CD8-positive, alpha-beta memory T cell (primary cell): ENCODE measurements at places on chromosomes 12 and 14.

- no peak for DNase-seq
Measured at GRCh38 chr14:75751296-75751695, 90.2 kb downstream of the TTLL5 start.

DNA sequence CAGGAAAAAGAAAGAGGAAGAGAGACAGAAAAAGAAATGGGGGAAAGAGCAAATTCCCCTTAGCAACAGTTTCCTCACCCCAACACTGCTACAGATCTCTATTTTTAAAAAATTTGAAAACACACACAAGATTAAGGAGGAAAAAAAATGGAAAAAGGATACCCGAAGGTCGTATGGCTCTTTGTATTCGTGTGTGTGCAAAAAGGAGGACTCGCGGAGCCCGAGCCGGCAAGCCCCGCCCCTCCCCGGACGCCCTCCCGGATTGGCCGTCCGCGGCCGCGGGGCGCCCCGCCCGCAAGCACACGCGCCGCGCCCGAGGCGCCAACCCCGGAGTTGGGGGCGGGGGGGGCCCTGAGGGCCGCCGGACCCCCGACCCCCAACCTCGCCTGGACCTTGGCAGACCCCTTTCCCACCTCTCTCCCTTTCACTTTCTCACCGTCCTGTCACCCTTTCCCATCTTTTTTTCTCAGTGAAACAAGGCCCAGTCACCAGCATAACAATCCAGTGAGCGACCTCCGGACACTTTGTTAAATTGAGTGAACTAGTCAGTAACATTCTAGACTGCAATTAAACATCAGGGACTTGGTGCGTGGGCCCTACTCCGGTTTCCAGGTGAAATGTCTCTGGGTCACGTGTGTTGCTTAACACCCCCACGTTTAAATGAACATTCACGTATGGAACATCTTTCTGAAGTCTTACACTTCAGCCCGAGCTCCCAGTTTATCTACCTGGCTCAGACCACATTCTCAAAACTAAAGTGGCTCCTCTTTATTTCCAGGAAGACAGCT lies at the start of gene C14orf93:
Gene C14orf93 (minus strand): TSS at position 205 of the 788 bp plus-strand sequence. CDS start 11,120 bp downstream, outside the sequence.
- DNase-seq = peak; percentile 84

- DNase-seq = no peak
Measured at GRCh38 chr12:53486736-53487487, 12.3 kb downstream of the MAP3K12 start.

GRCh38 chr12:65195387-65196055 lies 26.1 kb downstream of the LEMD3 start:
- DNase-seq = no peak

DNA sequence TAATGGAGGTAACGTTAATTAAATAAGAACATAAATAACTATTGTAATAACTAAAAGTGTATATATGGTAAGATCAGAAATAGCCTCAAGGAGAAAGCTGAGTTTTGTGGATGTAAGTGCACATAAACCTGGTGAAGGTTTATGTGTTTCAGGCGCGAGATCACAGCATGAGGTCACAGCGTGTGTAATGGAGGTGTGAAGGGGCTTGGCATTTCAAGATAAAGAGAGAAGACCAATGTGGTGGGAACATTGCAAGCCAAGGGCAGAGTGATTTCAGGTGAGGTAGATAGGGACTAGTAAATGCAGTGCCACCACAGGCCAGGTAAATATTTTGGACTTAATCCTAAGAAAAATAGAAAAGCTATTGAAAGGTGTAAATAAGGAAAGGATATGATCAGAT lies 21.7 kb upstream of the KICS2 start:
- no peak for DNase-seq

GRCh38 chr14:68320495-68320894 lies 472.4 kb downstream of the ZFP36L1 start:
- no peak for DNase-seq

DNA sequence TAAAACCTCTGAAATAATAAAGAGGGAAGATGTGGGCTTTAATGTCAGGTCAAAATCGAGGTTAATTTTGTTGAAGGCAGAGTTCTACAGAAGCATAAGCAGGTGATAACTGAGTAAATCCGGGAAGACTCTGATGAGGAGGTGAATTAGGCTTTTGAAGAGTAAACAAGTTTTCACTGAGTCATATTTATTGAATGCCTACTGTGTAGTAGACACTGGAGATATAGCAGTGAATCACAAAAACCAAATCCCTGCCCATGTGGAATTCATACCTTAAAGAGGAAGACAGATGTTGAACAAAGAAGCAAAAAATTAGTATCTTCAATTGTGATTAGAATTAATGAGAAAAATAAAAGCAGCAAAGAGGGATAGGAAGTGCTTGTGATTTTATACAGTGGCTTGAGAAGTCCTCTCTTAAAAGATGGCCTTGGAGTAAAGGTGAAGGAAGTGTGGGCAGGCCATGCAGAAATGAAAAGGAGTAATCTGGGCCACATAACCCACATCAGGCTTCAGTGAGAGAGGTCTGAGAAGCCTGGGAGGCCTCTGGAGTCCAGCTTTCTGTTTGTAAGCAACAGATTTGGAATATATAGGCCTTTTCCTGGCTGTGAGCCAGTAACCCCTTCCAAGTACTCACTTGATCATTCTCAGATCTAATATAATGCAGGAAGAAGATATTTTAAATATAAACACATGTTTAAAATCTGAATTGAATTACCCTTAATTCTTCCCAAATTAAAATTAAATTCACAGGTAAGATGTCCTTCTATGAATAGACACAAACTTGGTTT lies 46.7 kb downstream of the BHLHE41 start:
- no peak for DNase-seq

DNA sequence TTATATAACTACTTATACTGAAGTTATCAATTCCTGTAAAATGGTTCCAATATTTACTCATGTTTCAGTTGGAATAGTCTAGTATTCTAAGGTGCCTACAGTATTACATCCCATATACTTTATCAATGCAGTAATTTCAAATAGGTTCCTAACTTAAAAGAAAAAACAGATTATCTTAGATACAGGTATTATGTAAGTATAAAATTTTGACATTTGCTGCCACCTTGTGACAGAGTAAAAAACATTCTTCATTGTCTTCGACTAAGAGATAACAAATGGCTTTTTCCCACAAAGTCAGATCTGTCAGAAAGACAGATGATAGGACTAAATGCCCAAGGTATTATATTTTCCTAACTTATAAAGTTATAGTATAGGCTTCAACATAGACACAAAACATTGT lies 78.7 kb downstream of the TXNDC16 start:
- DNase-seq = no peak

DNA sequence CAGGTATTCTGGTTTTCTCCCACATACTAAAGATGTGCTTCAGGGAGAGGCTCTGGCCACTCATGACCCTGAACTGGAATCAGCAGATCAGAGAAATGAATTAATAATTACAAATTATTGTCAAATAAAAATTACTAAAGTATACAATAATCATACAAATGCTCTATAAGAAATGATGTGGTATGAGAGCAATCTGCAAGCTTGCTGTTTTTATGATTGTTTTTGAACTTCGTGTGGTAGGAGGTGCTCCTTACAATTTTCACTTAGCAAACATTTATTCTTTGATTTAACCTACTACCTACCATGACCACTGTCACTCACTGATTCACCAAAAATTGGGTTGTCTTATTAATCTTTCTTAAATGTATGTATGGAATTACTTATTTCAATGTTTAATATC lies 16.2 kb downstream of the ATP2B1 start:
- no peak for DNase-seq

- DNase-seq = no peak
Measured at GRCh38 chr14:105436891-105437722, 17.5 kb downstream of the MTA1 start.

DNA sequence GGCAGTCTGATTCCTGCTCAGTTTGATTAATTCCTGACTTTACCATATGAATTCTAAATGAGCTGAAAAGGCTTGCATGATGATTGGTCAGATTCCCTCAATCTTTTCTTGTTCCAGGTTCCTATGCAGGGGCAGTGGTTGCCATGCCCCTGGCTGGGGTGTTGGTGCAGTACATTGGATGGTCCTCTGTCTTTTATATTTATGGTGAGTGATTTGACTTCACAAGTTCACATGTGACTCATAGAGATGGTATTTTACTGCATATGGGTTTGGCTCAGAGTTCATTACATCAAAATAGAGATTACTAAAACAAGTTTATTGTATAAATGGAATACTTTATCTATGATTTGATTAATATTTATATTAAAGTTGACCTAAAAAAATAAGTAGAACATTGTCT lies 44.8 kb downstream of the SLC17A8 start:
- no peak for DNase-seq

GRCh38 chr12:89167986-89168385 lies 184.3 kb downstream of the DUSP6 start:
- no peak for DNase-seq

DNA sequence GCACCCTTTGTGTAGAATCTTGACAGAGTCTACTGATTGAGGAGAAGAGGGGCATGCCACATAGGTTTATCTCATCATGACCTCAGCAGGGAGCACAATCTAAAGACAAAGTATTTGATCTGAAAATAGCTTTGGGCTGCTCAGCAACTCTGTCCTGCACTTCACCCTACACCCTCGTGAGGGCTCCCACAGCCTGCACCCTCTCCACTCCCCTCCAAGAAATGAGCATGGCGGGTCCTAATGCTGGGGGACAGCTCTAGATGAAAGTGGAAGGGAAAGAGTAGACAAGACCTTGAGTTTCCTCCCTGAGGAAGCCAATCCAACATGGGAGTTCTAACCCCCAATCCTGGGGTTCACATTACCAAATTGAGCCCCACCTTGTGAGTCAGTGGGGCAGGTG lies 10.7 kb upstream of the KRT5 start:
- no peak for DNase-seq

GRCh38 chr14:104323551-104324175 lies 185.3 kb downstream of the KIF26A start:
- DNase-seq = no peak

DNA sequence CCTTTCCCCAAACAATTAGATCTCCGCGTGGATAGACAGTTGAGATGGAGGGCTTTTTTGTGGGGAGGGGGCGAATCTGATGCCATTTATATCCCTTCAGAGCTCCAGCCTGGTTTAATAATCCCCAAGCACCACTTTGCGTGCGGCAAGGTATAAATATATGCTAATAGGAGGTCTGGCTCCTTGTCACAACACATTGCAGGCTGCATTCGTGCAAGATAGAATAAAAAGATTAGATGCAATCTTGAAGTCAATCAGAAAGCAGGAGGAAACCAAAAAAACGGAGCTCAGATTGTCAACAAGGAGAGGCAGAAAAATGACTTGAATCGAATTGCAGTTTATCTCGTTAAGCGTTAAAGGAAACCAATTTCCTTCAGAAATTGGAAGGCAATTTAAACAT lies 248.7 kb downstream of the SPTSSA start:
- no peak for DNase-seq
